ENCODE measurements at places on chromosomes 3 and 15.
A peak's percentile ranks its signal among the peaks of the same experiment; 100 is the strongest.

- peaks cover 8% of the 10 kb centered on the region for H3K27me3 ChIP-seq
- no peak overlapping the region for H3K27ac ChIP-seq
- H3K4me1 ChIP-seq: no peaks in the 10 kb centered on the region
- no peak for DNase-seq
- H3K36me3 ChIP-seq: no peaks in the 10 kb centered on the region
- no peak overlapping the region for H3K4me3 ChIP-seq
Measured at GRCh38 chr3:32229565-32229964, 8.9 kb upstream of the CMTM8 start.

- peaks cover 30% of the 10 kb centered on the region for H3K4me1 ChIP-seq
- H3K27ac ChIP-seq: peak overlapping the region; percentile 88
- H3K36me3 ChIP-seq: peaks cover 16% of the 10 kb centered on the region
- DNase-seq: no peak
- H3K4me3 ChIP-seq: peak overlapping the region; percentile 88
Measured at GRCh38 chr3:152245498-152246170, 23.1 kb upstream of the MBNL1 start.

- no peak for DNase-seq
- no peaks in the 10 kb centered on the region for H3K27me3 ChIP-seq
- no peaks in the 10 kb centered on the region for H3K4me1 ChIP-seq
Measured at GRCh38 chr3:7713724-7714123, 787.9 kb upstream of the LMCD1 start.

- no peaks in the 10 kb centered on the region for H3K27me3 ChIP-seq
- H3K4me1 ChIP-seq: peaks cover 26% of the 10 kb centered on the region
- H3K27ac ChIP-seq: peak overlapping the region; percentile 93
- H3K36me3 ChIP-seq: no peaks in the 10 kb centered on the region
- DNase-seq: peak; percentile 59
Measured at GRCh38 chr3:122100591-122101463, 45.7 kb downstream of the CD86 start.

DNA sequence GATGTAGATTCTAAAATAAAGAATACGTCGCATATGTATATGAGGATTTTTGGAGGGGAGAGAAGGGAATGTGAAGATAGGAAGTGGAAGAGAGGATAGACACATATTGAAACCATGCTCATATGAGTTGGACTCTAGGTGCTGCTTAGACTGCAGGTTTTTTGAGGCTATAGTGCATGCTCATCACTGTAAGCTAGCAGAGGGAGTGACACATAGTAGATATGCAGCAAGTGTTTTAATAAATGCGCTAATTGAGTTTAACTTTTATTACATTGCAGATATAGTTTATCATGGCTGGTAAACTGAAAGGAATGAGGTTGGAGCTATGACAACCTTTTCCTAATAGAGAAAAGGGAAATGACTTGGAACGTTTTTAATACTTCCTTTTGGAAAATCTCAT, 7.7 kb downstream of the SEMA6D start:
- no peak overlapping the region for H3K27ac ChIP-seq
- H3K4me3 ChIP-seq: no peak overlapping the region
- DNase-seq: no peak
- no peaks in the 10 kb centered on the region for H3K36me3 ChIP-seq
- H3K27me3 ChIP-seq: peaks cover 16% of the 10 kb centered on the region
- no peaks in the 10 kb centered on the region for H3K4me1 ChIP-seq

DNA sequence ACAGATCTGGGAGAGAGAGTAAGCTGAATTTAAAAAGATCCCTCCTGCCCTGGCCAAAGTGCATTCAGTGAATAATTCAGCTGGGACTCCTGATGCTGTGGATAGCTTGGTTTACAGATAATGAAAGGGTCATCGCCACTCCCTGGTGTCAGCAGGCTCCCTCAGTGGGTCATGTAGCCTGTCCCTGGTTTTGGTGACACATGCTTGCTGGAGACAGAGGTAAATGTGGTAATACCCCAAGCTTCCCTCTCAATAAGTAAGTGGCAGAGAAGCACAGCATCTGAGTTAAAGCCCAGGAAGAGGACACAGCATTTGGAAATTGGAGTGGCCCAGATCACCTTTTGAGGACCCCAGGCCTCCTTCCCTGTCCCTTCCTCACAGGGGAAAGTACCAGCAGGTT, 1.8 kb downstream of the TMEM115 start:
- H3K27me3 ChIP-seq: no peaks in the 10 kb centered on the region
- no peak overlapping the region for H3K27ac ChIP-seq
- H3K36me3 ChIP-seq: peaks cover 30% of the 10 kb centered on the region
- DNase-seq: no peak
- H3K4me1 ChIP-seq: peaks cover 35% of the 10 kb centered on the region
- peak overlapping the region; percentile 98 for H3K4me3 ChIP-seq

DNA sequence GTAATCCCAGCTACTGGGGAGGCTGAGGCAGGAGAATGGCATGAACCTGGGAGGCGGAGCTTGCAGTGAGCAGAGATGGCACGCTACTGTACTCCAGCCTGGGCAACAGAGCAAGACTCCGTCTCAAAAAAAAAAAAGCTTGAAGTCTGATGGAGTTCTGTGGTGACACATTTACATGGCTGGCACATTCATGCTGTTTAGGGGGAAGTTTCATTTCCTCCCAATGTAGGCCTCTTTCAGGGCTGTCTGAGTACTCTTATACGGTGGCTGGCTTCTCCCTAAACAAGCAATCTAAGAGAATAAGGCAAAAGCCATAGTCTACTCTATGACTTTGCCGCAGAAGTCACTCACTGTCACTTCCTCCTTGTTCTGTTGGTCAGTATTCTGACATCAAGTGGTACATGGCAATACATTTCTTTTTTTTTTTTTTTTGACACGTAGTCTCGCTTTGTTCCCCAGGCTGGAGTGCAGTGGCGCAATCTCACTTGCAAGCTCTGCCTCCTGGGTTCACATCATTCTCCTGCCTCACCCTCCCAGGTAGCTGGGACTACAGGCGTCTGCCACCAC, 41.2 kb downstream of the OIP5 start:
- no peak overlapping the region for H3K4me3 ChIP-seq
- no peaks in the 10 kb centered on the region for H3K27me3 ChIP-seq
- H3K27ac ChIP-seq: no peak overlapping the region
- DNase-seq: no peak
- peaks cover 28% of the 10 kb centered on the region for H3K4me1 ChIP-seq
- peaks cover 56% of the 10 kb centered on the region for H3K36me3 ChIP-seq

GRCh38 chr3:152444029-152444641, 175.4 kb downstream of the MBNL1 start:
- no peak overlapping the region for H3K27ac ChIP-seq
- peaks cover 35% of the 10 kb centered on the region for H3K36me3 ChIP-seq
- no peak for DNase-seq
- H3K27me3 ChIP-seq: no peaks in the 10 kb centered on the region
- H3K4me3 ChIP-seq: no peak overlapping the region

DNA sequence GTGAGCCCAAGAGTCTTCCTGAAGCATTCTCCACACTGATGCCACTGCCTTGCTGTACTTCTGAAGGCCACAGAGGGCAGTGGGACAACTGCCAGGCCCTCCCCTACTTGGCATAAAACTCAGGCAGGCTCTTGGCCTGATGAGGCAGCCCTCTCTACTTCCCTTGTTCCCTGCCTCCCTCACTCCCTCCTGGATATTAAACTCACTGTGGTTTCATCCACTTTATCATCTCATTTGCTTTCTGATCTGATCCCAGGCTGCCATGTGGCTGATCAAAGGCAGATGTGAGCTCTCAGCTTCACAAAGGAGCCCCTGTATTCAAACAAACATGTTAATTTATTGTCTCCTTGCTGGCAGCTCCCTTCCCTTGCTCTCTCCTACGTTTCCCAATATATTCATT, 533.5 kb downstream of the IGSF11 start:
- DNase-seq: no peak
- no peaks in the 10 kb centered on the region for H3K36me3 ChIP-seq
- H3K27ac ChIP-seq: no peak overlapping the region
- no peak overlapping the region for H3K4me3 ChIP-seq

GRCh38 chr3:177357352-177358090, 160.2 kb upstream of the TBL1XR1 start:
- peak overlapping the region; percentile 94 for H3K27ac ChIP-seq
- H3K36me3 ChIP-seq: no peaks in the 10 kb centered on the region
- peaks cover 3% of the 10 kb centered on the region for H3K27me3 ChIP-seq
- H3K4me3 ChIP-seq: peak overlapping the region; percentile 83

- no peak overlapping the region for H3K4me3 ChIP-seq
- H3K4me1 ChIP-seq: peaks cover 4% of the 10 kb centered on the region
Measured at GRCh38 chr3:15159501-15160136, 46.4 kb upstream of the CAPN7 start.

DNA sequence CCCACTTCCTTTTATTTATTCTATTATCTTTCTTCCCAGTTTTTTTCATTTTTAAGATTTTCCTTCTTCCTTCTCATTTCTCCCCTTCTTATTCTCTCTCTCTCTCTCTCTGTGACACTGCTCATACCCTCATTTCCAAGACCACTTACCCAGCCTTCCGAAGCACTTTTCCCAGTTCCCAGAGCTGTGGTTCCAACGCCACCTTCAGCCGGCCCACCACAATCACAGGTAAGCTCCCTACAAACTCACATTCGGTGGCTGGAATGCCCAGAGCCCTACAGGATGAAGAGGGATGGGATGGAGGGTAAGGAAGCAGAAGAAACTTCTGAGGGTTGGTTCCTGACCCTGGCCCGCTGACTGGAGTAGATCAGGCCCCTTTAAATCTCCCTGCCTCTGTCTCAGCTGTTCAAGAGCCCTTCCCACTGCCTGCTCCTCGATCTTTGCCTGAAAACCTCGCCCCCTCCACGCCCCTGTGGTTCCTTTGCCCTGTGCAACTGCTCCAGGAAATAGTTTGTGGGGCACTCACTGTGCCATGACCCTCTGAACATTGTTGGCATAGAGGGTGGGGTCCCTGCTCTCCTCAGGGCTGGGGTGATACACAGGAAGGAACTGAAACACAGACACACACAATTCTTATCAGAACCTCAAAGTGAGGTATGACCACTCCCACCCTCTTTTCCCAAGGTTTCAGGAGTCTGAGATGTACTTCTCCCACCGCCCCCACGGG, 4.8 kb downstream of the LPCAT4 start:
- H3K4me1 ChIP-seq: peaks cover 16% of the 10 kb centered on the region
- H3K27me3 ChIP-seq: no peaks in the 10 kb centered on the region
- H3K36me3 ChIP-seq: peaks cover 53% of the 10 kb centered on the region
- DNase-seq: no peak
- H3K4me3 ChIP-seq: no peak overlapping the region

- no peak for DNase-seq
- H3K27ac ChIP-seq: no peak overlapping the region
Measured at GRCh38 chr15:94412979-94413746, 181.8 kb downstream of the MCTP2 start.

- no peaks in the 10 kb centered on the region for H3K27me3 ChIP-seq
- no peaks in the 10 kb centered on the region for H3K36me3 ChIP-seq
- H3K4me1 ChIP-seq: peaks cover 20% of the 10 kb centered on the region
- no peak overlapping the region for H3K4me3 ChIP-seq
- H3K27ac ChIP-seq: no peak overlapping the region
Measured at GRCh38 chr3:153144071-153144470, 18.0 kb upstream of the RAP2B start.

GRCh38 chr3:186320862-186321568, 41.0 kb downstream of the DGKG start:
- H3K36me3 ChIP-seq: no peaks in the 10 kb centered on the region
- DNase-seq: no peak
- peaks cover 3% of the 10 kb centered on the region for H3K27me3 ChIP-seq
- no peak overlapping the region for H3K4me3 ChIP-seq
- no peak overlapping the region for H3K27ac ChIP-seq

- peaks cover 5% of the 10 kb centered on the region for H3K27me3 ChIP-seq
- no peak for DNase-seq
- no peaks in the 10 kb centered on the region for H3K36me3 ChIP-seq
- H3K4me1 ChIP-seq: no peaks in the 10 kb centered on the region
- H3K27ac ChIP-seq: no peak overlapping the region
- no peak overlapping the region for H3K4me3 ChIP-seq
Measured at GRCh38 chr15:29692527-29692926, 129.7 kb downstream of the TJP1 start.

DNA sequence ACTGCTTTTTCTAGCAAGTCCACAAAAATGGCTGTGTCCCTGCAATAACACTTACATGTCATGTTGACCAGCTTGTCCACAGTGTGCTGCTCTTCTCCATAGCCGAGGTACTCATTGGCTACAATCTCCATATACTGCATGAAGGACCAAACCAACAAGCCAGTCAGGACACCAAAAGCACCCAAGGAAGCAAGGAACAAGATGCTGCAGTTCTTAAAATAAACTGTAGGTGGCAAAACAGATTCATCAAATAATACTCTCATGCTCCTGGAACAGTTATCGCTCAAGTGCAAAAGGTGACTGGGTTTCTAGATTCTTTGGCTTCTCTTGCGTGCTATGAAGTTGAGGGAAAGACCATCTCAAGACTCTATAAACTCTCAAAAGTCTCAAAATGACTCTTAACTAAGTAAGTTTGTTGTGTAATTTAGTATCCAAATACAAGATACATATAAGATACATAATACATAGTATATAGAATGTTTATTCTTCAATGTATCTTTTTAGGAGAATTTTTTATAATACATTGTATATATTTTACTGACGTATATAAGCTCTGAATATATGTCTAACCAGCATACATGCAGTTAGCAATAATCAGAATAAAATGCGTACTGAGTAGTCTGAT, 57.0 kb downstream of the NEK10 start:
- no peak overlapping the region for H3K4me3 ChIP-seq
- no peaks in the 10 kb centered on the region for H3K36me3 ChIP-seq
- H3K4me1 ChIP-seq: peaks cover 5% of the 10 kb centered on the region
- no peak for DNase-seq

DNA sequence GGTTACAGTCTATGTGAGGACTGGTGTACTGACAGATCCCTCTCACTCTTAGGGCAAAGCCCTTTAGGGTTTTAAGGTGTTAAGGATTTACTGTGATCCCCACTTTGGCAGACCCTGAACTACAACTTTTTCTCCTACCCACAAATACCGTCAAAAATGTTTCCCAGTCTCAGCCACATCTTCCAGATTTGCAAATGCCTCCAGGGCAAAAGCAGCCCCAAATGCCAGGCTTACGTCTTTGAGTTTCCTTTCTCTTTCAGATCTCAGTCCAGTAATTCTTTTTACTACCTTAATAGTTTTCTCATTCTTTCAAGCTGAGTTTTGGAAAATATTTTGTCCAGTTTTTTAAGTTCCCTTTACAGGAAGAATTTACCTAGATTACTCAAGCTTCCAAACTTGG, 13.4 kb upstream of the ITGA11 start:
- H3K27ac ChIP-seq: no peak overlapping the region
- H3K27me3 ChIP-seq: peaks cover 58% of the 10 kb centered on the region
- no peak overlapping the region for H3K4me3 ChIP-seq
- no peaks in the 10 kb centered on the region for H3K36me3 ChIP-seq
- H3K4me1 ChIP-seq: no peaks in the 10 kb centered on the region
- DNase-seq: no peak

DNA sequence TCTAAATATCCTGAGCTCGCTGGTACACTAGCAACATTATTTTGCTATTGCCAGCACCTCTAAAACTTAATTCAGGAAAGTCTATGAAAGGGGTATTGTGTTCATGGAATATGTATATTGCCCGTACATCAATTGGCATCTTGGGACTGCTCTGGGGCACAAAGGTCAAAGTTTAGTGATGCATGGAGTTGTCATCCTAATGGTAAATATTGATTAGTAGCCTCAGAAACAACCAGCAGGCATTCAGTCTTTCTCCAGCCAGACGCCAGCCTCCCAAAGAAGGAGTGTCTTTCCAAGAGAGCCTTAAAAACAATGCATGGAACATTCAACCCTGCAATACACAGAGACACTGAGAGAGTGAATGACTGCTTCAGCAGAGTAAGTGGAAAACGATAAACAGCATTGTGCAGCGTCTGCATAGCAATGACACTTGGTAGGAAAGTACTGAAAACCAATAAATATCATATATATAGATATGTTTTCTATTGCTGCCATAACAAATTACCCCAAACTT, 377.3 kb downstream of the SHQ1 start:
- DNase-seq: no peak
- H3K4me3 ChIP-seq: no peak overlapping the region
- H3K27ac ChIP-seq: no peak overlapping the region

All from T-helper 2 cell treated with Interferon-gamma antibody and Interleukin-4, amounts not matched to agents 5 μg/mL and 100 μg/mL, for 36 hours (primary cell).